ENCODE measurements at places on chromosomes 2 and 18.

- DNase-seq = no peak
Observed at GRCh38 chr2:48540237-48540935, 10.4 kb downstream of the STON1 start.

DNA sequence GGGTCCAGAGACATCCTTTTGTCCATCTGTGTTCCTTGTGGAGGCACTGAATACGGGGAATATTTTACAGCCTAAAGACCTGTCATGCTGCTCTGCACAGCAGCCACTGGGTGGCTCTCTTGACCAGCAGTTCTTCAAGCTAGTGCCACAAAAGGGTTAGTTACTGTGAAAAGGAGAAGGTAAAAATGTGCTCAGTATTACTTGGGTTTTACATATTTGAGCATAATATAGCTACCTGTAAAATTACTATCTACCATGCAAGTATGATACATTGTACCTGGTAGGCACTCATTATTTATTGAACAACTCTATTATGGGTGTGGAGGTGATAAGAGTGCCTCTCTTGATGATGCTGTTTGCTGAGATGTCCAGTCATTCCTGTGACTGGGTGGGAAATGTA is 23.6 kb downstream of the FZD5 start:
- peak; percentile 67 for DNase-seq

DNA sequence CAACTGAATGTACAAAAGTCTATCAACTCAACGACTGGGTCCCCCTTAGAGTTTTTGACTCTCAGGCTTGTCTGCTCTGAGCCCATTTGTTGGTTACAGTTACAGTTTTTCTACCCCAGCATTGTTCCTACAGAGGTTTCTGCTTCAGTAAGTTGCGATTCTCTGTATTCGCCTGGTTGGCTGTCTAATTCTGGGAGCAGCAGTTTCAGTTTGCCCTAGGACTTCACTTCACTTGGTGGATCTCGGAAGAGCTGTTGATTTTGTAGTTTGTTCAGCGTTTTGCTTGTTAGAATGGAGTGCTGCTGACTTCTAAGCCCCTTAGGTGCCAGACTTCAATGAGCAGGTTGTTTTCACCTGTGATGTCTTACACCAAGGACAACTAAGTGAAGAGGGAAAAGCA is 296.5 kb upstream of the EPAS1 start:
- DNase-seq = peak; percentile 53

GRCh38 chr18:62536005-62536404 is 13.2 kb downstream of the ZCCHC2 start:
- DNase-seq = no peak

DNA sequence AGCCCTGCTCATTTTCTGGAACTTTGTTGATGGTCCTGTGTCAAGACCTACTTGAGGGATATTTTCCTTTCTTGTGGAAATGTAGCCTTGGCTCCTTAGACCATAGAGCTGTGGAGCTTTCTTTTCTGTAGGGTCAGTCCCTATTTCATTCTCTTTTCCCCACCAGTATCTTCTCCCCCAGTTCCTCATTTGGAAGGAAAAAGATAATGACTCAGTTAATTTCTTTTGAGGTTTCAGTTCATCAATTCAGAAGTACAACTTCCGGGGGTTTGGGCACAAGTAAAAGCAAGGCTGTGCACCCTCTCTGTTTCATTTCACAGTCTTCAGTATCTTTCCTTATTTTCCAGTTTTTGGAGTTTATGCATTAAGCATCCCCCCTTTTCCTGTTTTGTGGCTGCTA is 70.7 kb downstream of the CDC42EP3 start:
- DNase-seq = no peak

- DNase-seq = no peak
Observed at GRCh38 chr2:73969356-73969755, 15.4 kb upstream of the TET3 start.

DNA sequence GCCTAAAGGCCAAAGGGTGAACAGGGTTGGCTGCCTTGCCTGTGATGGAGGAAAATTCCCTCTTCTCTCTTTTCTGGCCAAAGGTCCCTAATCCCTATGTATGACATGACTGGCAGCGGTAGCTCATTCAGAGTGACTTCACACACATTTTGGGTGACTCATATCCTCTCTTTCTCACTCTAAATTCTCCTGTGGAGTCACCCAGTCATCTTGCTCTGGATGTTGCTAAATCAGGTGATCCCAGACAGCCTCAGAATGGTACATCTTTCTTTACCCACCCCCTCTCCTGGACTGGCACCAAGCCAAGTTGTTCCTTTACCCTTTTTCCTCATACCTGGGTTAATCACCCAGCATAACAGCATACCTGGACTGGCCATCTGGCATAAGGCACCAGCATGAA is 77.2 kb downstream of the NEURL3 start:
- DNase-seq = peak; percentile 97

DNA sequence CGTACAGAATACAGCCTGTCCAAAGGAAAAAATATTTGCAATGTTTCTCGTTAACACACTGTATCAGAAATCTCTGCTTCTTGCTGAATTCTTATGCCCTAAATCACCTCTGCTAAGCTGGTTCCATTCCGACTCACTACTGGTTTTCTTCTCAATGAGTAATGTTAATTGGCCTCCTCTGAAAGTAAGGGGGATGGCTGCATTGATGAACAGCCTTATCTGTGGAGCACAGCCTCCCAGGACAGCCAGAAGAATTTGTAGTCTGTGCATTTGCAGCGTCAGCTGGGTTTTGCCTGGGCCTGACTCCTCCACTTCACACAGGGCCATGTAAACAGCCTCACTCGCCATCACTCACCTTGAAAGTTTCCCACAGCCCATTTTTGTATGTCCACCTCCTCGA is 127.7 kb downstream of the RNF152 start:
- peak; percentile 28 for DNase-seq

GRCh38 chr2:37243435-37243834 is 12.0 kb downstream of the NDUFAF7 start:
- DNase-seq = no peak

GRCh38 chr2:85446296-85447221 is 28.0 kb downstream of the SH2D6 start:
- no peak for DNase-seq

- peak; percentile 38 for DNase-seq
Observed at GRCh38 chr2:142140434-142140845, 9.6 kb upstream of the LRP1B start.

GRCh38 chr2:74806920-74807319 is 27.0 kb upstream of the HK2 start:
- no peak for DNase-seq

DNA sequence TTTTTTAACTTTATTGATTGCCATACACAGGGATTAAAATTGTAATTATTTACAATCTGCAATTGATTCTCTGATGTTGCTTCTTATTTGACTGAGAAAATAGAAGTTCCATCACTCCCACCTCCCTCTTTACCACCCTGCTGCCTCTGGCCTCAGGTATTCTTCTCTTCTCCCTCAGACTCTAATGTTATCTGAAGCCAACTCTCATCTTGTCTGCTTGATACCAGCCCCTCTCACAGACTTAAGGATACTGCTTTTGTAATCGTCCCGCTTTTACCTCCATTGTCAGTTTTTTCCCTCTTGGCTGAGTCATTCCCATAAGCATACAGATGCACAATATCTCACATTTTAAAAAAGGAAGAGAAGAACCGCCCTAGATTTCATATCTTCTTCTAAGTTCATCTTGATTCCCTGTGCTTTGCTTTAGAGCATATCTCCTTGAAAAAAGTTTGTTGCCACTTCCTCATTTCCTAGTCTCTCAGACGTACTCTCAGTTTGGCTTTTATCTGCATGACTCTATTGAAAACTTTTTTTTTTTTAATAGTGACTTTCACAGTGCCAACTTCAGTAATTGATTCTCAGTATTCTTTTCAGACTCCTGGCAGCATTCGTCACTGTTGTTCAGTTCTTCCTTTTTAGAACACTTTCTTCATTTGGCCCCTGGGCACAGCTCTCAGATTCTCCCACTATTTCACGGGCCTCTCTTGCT is 31.1 kb downstream of the SPAG16 start:
- no peak for DNase-seq

DNA sequence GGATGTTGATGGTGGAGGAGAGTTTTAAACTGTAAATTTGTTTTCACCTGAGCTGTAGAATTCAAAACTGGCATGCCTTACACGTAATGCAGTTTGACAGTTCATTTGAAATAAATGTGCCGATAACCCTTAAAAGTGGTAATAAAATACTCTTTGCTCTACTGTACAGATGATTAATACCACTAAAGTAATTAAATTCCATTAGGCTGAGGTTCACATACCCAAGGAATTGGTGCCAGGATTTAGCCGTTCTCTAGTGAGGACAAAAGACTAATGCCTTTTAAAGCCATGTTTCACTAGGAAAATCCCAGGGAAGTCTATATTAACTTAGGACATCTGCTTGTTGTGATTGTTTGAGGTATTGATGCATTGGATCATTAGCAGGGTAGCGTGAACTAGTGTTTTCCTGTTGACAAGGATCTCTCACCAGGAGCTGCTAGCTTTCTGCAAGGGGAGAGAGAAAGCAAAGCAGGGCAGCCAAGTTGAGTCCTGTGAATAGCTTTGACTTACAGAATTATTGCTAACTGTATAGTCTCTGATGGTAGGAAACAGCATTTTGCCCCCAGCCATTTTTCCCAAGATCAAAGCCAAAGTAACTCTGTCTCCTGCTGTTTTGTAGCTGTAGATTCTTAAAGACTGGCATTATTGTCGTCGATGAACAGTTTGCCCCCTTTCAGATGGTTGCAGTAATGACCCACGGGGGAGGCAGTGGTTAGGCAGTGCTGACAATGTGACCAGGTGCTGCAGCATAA is 280.9 kb upstream of the FANCL start:
- peak; percentile 42 for DNase-seq

DNA sequence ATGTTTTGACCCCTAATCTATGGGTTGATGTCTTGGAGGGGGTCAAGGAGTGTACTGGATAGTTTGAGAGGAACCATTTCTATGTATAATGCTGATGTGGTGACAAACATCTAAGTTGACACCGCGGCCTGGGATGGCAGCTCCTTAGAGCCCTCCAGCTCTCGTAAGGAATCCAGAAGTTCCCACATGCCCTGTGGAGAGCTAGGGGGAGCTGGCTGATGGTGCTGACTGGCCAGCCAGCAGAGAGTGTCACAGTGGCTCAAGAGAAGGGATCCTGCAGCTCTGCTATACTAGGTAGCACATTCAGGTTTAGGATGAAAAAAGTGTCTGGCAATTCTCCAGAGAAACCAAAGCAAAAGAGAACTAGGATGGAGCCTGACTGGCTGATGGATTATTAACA is 842.2 kb upstream of the VRK2 start:
- DNase-seq = no peak

DNA sequence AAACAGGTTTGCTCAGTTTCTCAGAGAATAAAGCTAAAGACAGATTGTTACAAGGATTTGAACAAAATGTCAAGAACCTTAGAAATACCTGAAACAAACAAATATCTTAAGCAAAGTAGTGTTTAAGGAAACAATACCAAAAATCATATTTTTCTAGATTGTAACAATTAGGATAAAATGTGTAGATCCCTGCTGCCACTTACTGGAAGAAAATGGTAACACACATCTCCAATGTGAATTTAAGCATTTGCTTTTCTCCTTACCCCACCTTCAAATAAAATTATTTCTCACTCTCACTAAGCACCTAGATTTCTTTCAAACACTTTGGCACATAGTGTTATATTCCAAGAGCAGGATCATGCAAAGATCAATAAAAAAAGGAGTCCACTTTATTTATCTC is 34.9 kb downstream of the SUCLG1 start:
- peak; percentile 19 for DNase-seq

DNA sequence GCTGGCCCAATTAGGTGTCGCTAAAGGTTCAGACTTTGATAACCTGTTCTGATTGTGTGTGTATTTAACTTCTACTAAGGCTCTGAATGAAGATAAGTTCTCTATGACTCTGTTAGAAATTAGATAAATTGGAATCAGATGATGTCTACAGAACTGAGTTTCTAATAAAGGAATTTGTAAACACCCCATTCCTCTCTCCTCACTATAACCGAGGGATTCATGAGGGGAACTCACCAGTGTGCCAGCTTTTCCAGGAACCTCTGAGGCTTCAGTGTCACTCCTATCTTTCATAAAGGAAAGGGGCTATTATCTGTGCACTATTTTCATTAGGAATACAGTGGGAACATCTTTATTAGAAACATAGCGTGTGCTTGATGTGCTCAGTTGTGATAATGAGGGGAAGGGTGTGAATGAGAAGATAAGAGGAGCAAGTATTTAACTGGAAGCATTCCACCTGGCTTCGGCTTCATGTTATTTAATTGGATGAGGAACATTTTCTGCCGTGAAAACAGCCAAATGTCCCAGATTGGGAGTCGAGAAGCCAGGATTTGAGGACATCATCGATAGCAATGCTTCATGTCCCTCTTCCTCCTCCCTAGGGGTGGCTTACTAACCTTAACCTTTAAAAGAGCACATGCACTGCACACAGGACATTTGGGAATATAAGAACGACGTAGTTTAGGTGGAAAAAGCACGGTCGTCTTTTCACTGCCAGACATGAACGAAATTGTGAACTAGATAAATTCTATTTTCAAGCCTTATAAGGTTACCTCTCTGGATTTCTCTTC is 84.8 kb upstream of the TCF4 start:
- no peak for DNase-seq

GRCh38 chr2:237819231-237819630 is 20.7 kb downstream of the RBM44 start:
- no peak for DNase-seq

- DNase-seq = no peak
Observed at GRCh38 chr2:24875272-24875671, 44.8 kb downstream of the ADCY3 start.

GRCh38 chr2:112151271-112151670 is 13.1 kb downstream of the FBLN7 start:
- DNase-seq = no peak

- no peak for DNase-seq
Observed at GRCh38 chr2:127174136-127174535, 46.0 kb downstream of the CYP27C1 start.

DNA sequence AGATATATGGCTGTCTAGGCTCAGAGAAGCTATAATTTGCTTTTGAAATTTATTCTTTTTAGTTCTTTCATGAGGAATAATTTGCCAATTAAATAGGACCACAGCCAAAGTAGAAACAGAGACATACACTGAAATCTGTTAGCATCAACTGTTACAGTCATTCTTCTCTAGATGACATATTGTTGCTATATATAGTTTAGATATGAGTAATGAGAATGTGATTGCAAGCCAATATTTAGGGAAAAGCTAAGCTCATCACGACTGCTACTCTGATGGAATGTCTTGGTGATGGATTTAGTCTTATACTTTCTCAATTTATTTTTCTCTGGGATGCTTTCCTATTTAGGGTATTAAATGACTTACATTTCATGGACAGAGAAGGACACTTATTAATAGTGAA is 259.1 kb downstream of the LNPK start:
- no peak for DNase-seq

GRCh38 chr2:121558329-121558728 is 27.6 kb downstream of the RNU4ATAC start:
- no peak for DNase-seq

All from renal cortical epithelial cell (primary cell).